Activated CD8-positive, alpha-beta memory T cell treated with anti-CD3 and anti-CD28 coated beads for 48 hours (primary cell): ENCODE measurements at places on chromosomes 13 and 19.

- no peak for DNase-seq
These were observed 25.8 kb downstream of the CACNG6 start for GRCh38 chr19:54017261-54017660.

- DNase-seq = no peak
These were observed 184.9 kb downstream of the PTPRS start for GRCh38 chr19:5155586-5156210.

DNA sequence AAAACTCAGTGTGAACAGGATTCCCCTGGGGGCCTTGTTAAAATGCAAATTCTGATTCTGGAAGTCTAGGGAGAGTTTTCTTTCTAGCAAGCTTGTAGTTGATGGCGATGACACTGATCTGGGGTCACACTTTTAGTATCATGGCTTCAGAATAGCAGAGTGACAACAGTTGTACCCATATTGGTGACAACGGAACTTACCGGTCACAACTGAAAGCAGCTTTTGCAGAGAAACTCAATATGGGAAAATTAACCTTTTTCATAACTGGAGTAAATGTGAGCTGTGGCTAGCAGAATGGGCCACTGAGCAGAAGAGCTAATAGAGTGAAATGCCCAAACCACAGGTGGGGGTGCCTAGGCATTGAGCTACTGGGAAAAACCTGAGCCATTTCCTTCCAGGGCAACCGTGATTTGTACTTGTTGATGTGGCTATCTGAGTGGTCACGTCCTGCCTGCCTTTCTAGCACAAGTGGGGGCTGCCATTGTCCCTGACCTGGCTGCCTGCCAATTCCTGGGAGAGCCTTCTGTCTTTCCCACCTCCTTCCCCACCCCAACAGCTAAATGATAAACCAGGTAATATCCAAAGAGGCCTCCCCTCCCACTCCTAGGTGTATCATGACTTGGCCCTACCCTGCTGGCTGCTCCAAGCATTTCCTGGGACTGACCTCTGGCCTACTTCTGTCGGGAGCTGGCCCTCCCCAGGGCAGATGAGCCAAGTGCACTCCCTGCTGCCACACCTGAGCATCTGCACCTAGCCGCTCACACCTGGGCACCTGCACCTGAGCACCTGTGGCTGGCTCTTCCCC lies 1.7 kb upstream of the SLC10A2 start:
- no peak for DNase-seq

DNA sequence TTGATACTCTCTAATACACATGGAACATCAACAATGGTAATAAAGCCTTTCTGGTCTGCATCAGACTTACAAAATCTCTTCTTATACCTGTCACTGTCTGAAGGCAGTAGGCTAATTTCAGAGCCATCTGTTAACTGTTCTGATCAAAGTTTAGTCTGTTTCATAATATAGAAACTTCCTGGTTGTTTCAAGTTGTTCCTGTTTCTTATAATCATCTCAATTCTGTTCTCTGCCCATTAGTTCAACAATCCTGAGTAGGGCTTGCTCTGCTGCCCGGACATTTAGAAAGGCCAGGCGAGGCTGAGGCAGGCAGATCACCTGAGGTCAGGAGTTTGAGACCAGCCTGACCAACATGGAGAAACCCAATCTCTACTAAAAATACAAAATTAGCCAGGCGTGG lies 5.4 kb upstream of the ZSCAN5A start:
- no peak for DNase-seq

- DNase-seq = peak; percentile 78
These were observed 61.4 kb upstream of the NFIC start for GRCh38 chr19:3304871-3305423.

GRCh38 chr19:10201176-10201575 lies 6.4 kb upstream of the DNMT1 start:
- DNase-seq = no peak

GRCh38 chr19:46493236-46494145 lies 2.2 kb downstream of the PNMA8B start:
- no peak for DNase-seq

DNA sequence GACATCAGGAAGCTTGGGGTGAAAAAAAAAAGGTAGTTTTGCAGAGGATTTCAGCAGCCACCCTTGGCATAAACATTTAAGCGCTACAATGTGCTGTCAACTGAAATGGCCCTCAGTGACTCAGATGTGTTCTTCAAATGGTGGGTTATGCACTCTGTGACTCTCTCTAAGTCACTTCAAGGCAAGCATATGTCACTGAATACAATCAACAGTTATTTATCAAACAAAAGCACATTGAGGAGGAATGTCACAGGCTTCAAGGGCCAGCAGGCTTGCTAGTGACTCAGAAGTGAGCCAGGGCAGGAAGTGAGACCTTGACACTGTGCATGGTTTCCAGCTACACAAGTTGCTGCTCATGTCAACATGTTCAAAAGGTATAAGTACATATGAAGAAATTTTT lies 523.7 kb upstream of the HTR2A start:
- no peak for DNase-seq

DNA sequence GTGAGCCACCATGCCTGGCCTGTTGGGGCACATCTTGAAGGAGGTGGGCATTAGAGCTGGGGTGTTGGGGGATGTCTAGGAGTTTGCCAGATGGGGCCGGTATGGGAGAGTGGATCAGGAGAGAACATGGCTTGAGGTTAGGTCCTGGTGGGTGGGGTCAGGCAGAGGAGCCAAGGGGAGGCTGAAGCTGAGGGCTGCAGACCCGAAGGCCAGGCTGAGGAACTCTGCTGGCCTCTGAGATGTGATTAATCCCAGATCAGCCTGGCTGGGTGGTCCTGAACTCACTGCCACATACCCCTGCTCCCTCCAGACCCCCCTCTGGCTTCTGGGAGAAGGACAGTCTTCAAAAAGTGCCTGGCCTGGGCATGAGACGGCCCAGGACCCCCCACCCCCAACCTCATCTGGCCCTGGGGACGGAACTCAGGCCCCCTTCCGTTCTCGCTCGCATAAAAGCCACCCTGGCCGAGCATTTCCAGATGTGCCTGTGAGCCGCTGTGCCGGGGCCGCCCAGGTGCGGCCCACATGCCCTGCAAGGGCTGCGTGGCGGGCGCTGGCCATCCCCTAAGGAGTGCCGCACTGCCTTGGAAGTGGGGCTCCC lies 2.7 kb downstream of the FSTL3 start:
- DNase-seq = no peak

DNA sequence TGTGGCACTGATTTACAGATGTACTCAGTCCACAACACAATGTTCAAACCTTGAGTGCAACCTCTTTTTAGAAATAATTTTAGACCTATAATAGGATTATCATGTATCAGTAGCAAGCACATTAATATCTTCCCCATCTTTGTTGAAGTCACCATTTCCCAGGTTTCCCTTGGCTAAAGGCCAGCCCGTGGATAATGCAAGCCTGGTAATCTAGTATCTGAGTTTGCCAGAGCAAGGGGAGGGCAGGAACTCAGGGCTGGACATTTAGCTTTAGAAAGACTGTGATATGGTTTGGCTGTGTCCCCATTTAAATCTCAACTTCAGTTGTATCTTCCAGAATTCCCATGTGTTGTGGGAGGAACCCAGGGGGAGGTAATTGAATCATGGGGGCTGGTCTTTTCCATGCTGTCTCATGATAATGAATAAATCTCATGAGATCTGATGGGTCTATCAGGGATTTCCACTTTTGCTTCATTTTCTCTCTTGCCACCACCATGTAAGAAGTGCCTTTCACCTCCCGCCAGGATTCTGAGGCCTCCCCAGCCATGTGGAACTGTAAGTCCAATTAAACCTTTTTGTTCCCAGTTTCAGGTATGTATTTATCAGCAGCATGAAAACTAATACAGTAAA lies 37.7 kb downstream of the SLC6A16 start:
- no peak for DNase-seq

DNA sequence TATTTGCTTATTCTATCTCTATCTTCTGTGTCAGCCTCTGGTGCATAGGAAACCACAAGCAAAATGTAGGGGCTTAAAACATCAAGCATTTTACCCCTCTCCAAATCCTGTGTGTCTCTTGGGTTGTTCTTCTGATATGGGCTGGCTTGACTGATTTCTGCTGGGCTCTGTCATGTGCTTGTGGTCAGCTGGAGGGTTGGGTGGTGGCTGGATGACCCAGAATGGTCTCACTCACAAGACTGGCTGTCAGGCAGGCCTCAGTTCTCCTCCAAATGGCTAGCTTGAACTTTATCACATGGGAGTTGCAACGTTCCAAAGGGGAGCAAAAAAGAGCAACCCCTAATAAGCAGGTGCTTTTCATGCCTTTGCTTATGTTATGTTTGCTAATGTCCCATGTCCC lies 9.6 kb upstream of the LYPD5 start:
- no peak for DNase-seq

GRCh38 chr19:5961969-5962945 lies 15.7 kb downstream of the RANBP3 start:
- DNase-seq = no peak

GRCh38 chr13:113801289-113801961 lies 42.4 kb downstream of the TMEM255B start:
- no peak for DNase-seq
